Esophagus muscularis mucosa (tissue), 4 donors: ENCODE measurements at places on chromosomes 16 and 17. TPM values are rescaled to one million over a fixed set of nuclear protein-coding genes. Genes with fewer than 3 reads are reported as not detected.
A peak's percentile ranks its signal among the peaks of the same experiment; 100 is the strongest.

GRCh38 chr17:17873450-17873991 is 36.7 kb upstream of the SREBF1 start:
- peak overlapping the region; percentile 82 for H3K27ac ChIP-seq
- DNase-seq = no peak
- H3K27me3 ChIP-seq = no peaks in the 10 kb centered on the region
- H3K4me1 ChIP-seq = peaks cover 79% of the 10 kb centered on the region

- H3K27me3 ChIP-seq = no peaks in the 10 kb centered on the region
- H3K4me3 ChIP-seq = no peak overlapping the region
- no peak overlapping the region for H3K27ac ChIP-seq
- no peaks in the 10 kb centered on the region for H3K36me3 ChIP-seq
- DNase-seq = no peak
Observed at GRCh38 chr17:66605541-66605940, 229.4 kb upstream of the CACNG5 start.

GRCh38 chr17:32264823-32265191 is 825 bp upstream of the RHBDL3 start:
- H3K36me3 ChIP-seq = no peaks in the 10 kb centered on the region
- peak overlapping the region; percentile 17 for H3K27ac ChIP-seq
- H3K4me3 ChIP-seq = peak overlapping the region; percentile 67
- peaks cover 20% of the 10 kb centered on the region for H3K27me3 ChIP-seq
- H3K4me1 ChIP-seq = peaks cover 36% of the 10 kb centered on the region

GRCh38 chr16:10370096-10370726 is 15.7 kb upstream of the ATF7IP2 start:
- H3K36me3 ChIP-seq = no peaks in the 10 kb centered on the region
- no peak overlapping the region for H3K27ac ChIP-seq
- DNase-seq = no peak
- no peaks in the 10 kb centered on the region for H3K27me3 ChIP-seq
- no peaks in the 10 kb centered on the region for H3K4me1 ChIP-seq

Gene DOC2B
- total RNA-seq = 10.4 TPM

- H3K36me3 ChIP-seq = no peaks in the 10 kb centered on the region
- H3K4me3 ChIP-seq = no peak overlapping the region
- H3K4me1 ChIP-seq = peaks cover 46% of the 10 kb centered on the region
- no peak for DNase-seq
- H3K27ac ChIP-seq = peak overlapping the region; percentile 61
- H3K27me3 ChIP-seq = no peaks in the 10 kb centered on the region
Observed at GRCh38 chr16:4309833-4310266, 6.0 kb upstream of the GLIS2 start.

DNA sequence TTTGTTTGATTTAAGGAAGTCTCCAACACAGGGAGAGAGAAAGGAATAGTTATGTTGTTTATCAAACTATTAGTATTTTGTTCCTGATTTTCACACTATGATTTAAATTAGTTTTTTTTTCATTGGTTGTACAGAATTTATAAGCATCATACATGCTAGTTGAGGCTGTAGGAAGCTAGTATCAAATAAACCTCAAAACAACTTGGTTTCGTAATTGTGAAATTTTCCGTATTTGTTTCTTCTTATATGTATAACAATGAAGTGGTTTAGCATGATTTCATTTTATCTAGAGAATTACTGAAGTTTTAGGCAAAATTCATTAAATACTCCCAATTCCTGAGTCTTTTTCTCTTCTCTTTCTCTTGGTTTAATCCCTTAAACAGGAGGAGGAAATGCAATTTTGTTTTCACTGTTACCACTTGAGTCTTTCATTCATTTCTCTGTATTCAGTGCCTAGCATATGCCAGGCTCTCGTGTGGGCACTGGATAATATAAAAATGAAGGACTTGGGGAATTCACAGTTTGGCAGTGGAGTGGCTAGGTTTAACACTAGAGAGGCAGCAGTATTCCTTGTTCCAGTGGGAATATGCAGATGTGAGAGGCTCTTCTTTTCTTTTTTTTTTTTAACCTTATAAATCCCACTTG is 1.8 kb downstream of the CYLD start:
- H3K4me3 ChIP-seq = peak overlapping the region; percentile 99
- H3K27ac ChIP-seq = peak overlapping the region; percentile 94
- H3K27me3 ChIP-seq = no peaks in the 10 kb centered on the region
- H3K4me1 ChIP-seq = peaks cover 63% of the 10 kb centered on the region
- DNase-seq = no peak

Gene CCDC40
- 6.5 TPM for total RNA-seq

DNA sequence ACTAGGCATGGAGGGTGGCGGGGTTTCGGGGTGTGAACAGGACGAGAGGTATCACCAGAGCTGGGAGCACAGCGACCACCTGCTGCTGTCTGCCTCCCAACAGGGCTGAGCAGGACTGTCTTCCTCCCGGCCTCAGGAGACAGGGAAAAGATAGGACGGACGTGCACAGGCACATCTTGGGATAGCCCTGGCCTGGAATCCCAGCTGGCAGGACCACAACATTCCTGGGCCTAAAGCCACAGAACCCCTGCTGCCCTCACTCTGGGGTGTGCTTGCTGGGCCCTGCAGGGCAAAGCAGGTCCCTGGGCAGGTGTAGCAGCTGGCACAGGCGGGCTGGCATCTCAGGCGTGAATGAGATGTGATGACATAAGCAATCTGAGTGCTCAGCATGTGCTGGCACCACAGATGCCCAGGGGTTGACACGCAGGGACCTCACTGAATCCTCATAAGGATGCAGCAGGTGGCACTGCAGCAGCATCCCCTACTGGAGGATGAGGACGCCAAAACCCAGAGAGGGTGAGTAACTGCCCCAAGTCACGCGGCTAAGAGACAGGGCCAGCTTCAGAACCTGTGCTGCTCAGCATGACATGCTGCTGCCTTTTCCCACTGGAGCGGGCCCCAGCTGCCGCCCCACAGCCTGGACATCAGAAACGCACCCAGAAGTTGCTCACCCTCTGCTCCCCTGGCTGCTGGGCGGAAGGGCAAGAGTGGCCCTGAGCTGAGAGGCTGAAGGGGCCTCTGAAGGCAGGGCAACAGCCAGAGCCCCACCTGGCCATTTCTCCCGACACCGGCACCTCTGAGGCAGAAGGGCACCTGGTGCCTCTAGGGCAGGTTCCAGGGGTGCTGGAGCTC is 7.1 kb downstream of the CORO7 start:
- H3K27me3 ChIP-seq = no peaks in the 10 kb centered on the region
- no peak overlapping the region for H3K4me3 ChIP-seq
- H3K36me3 ChIP-seq = peaks cover 73% of the 10 kb centered on the region
- peaks cover 4% of the 10 kb centered on the region for H3K4me1 ChIP-seq

DNA sequence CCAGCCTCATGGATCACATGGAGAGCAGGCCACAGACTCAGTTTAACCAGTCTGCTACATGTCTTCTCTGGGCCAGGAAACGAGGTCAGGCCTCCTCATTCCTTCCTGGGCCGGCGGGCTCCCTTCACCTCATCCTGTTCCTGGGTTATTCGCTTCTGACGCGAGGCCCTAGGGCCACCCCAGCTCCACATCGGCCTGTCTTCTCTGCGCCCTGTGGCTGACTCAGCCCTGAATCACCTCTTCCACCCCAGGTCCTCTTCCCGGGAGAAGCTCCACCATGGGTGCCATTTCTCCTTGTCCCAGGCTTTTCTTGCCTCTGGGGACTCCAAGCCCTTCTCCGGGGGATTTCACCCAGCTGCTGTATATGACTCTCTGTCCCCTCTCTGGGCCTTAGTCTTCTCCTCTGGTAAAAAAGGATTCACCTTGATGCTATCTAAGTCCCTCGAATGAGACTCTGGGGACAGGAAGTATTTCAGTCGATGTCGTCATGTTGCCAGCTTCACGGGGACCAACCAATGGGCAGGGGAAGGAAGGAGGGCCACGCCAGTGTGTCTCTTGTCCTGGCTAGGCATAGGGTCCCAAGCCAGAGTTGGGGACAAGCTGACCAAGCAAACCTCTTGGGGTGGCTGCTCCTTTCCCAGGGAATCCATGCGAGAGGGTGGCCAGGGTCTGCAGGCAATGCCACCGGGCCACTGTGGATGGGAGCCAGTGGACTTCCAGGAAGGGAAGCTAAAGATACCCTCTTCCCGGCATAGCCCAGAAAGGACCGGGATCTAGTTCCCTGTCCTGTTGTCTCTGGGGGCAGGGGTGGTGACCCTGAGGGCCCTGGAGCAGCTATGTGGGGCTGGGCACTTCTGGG is 58.7 kb downstream of the SOCS3 start:
- no peak for DNase-seq
- H3K4me3 ChIP-seq = no peak overlapping the region
- no peak overlapping the region for H3K27ac ChIP-seq
- no peaks in the 10 kb centered on the region for H3K27me3 ChIP-seq
